ENCODE measurements at places on chromosomes 5 and 9.

- no peak for DNase-seq
Measured at GRCh38 chr5:83400701-83401100, 70.8 kb upstream of the VCAN start.

DNA sequence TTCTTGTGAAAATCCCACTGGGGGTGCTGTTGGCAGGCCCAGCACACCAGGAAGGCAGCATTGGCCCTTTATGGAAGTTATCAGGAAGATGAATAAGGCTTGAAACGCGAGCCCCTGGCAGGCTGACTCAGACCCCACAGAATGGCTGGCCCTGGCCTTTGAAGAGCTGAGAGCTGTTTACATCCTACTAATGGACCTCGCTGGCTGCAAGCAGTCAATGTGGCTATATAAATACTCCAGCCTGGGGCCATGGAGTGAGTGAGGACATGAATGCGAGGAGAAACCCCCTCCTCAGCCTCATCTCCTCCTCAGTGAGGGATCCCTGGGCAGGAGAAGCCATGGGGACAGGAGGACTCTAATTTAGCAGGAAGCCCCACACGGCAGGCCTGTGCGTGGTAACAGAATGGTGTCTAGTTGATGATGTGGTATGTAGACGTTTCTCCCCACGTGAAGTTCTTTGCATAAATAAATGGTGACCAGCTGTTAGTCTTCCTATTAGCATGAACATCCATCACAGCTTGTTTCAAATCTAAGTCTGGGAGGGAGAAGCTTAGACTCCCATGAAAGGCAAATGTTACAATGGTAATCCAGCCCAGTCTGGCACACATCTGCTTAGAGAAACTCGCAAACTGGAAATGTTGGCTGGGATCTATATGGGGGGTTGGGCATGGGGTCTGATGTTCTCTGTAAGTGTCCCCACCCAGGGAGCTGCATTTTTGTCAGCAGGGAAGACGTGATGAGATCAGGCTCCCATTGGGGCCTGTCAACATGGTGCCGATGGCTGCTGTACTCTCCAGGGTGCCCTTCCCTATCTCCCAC, 175.1 kb upstream of the PITX1 start:
- DNase-seq, result no peak

DNA sequence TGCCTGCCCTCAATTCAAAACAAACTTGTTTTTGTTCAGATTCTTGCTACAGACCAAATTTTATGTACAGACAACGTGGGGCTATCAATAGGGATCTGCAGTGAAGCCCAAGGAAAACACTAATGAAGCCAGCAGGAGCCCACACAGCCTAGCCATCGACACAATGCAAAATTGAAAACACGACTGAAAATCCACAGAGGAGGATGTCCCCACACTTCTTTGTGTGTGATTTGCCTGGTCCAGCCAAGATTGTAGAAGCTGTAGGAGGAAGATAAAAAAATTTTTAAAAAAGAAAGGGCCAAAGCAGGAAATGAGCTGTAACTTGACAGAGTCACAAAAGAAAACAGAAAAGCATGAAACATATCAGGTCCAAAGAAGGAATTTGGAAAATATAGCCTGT, 34.8 kb downstream of the HTR4 start:
- no peak for DNase-seq

- no peak for DNase-seq
Measured at GRCh38 chr9:104860263-104860662, 67.7 kb downstream of the ABCA1 start.

DNA sequence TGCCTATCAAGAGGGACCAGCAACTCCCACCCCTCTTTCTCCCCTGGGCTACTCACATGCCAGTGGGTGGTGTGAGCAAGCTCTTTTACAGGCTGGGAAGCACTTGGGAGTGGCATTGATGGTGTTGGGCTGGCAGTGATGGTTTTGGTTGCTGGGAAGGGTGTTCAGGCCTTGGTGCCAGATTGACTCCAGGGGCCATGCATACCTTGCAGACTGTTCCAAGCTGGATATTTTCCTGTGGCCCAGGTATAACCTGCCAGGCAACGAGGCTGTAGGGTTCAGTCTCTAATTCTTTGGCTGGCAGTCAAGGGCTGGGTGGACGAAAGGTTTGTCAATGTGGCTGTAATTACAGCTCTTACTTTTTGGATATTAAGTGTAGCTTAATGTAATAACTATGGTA, 177.3 kb downstream of the MACROH2A1 start:
- DNase-seq, result no peak

DNA sequence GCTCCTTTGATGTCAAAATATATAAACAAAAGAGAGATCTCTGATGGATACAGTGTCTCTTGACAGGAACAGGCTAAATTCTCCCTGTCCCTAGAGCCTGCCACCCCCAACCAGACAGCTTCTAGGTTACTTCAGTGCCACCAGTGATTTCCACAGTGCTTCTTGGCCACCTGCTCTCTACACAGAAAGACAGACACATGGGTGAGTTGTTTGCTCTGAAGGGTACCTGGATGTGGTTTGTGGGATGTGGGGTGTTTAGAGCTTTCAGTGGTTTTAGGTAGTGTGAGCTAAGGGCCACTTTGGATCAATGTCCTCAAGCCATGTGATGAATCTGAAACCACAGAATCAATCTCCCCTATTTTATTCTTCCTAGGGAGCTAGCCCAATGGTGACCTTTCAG, 125.4 kb downstream of the ANKRD18B start:
- DNase-seq, result no peak

DNA sequence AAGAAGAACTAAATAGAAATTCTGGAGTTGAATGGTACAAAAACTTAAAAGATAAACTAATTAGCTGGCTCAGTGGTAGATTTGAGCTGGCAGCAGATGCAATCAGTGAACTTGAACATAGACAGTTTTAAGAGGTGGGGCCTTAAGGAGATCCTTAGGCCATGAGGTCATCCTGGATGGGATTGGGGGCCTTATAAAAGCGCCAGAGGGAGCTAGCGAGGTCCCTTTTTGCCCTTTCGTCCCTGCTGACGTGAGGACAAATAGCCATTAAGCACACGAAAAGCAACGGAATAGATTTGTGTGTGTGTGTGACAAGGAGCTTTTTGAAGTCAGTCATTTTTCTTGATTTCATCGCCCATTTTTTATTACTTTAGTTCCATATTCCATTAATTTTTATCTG, 83.3 kb downstream of the ZNF354C start:
- no peak for DNase-seq

DNA sequence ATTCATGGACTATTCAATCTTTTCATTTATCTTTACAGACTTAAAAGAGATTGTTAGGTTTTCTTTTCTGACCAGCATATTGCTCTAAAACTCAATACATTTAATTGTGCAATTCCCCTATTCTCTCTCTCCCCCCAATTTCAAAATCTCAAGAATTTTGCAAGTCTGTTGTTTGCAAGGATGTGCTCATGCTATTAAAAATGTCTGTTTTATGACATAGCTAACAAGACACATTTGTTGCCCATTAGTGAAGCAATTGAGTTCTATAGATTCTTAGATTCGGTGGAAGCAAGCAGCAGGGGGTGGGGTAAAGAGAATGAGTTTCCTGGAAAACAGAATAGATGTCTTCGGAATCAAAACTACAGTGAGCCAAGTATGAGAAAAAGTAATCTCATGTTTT, 8.5 kb upstream of the CSNK1A1 start:
- no peak for DNase-seq

- no peak for DNase-seq
Measured at GRCh38 chr9:116482740-116483139, 204.4 kb upstream of the TRIM32 start.

DNA sequence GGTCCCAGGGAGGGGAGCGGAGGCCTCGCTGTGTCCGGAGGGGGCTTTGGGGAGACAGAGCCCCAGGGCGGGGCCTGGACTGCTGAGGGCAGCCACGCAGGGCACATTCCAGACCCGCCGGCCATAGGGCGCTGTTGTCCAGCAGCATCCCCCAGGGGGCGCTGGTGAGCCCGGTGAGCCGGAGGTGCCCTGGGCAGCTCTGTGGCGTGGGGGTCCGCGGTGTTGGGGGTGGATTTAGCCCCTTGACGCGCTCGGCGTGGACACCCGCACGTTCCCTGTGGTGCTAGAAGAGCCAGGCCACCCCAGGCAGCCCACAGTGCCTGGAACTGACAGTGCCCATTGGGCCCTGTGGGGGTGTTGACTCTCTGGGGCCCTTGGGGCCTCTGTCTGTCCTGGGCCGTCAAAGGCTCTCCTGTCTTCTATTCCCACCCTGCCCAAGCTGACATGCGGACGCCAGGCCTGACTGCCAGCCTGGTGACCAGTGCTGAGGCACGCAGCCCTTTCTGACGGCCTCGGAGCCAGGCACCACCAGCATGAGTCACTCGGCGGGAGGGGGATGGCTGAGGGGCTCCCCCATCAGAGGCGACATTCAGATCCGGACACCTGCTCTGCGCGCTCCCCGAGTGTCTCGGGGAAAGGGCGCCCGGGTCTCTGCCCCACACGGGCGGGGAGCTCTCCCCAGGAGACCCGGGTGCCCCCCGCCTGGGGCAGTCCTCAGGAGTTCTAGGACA, 23.9 kb downstream of the TPPP start:
- no peak for DNase-seq

GRCh38 chr5:37696190-37697021, 143.4 kb downstream of the GDNF start:
- DNase-seq, result no peak

GRCh38 chr9:117649126-117649525, 55.1 kb upstream of the TLR4 start:
- no peak for DNase-seq

GRCh38 chr9:134969156-134970045, 51.7 kb upstream of the FCN1 start:
- no peak for DNase-seq

- no peak for DNase-seq
Measured at GRCh38 chr9:121556580-121556979, 56.9 kb upstream of the GGTA1 start.

GRCh38 chr5:147190331-147190730, 44.5 kb upstream of the STK32A start:
- no peak for DNase-seq

Measured in esophagus squamous epithelium (tissue), 5 donors.